ENCODE measurements at places on chromosomes 5 and 9. TPM values are rescaled to one million over a fixed set of nuclear protein-coding genes. Genes with fewer than 3 reads are reported as not detected.

Gene SOX30
- total RNA-seq, result 47.7 TPM

Gene PTGES
- 9.5 TPM for total RNA-seq

Gene TEX48
- total RNA-seq, result 11.5 TPM

Gene ROR2
- total RNA-seq, result 12.3 TPM

- peak; percentile 22 for DNase-seq
Measured at GRCh38 chr5:120464627-120465435, 731 bp downstream of the PRR16 start.

DNA sequence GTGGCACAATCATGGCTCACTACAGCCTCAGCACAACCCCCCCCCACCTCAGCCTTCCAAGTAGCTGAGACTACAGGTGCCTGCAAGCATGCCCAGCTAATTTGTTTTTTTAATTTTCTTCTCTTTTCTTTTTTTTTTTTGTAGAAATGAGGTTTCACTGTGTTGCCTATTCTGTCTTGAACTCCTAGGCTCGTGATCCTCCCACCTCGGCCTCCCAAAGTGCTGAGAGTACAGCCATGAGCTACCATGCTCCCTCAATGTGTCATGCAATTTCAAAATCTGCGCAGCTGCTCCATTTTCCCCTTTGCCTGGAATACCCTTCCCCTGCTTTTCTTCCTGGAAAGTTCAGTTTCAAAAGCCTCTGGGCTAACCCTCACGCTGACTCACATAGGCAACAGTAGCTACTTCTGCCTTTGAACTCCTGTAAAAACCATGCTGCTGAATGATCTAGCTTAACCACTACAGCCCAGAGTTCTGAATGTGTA lies 71.0 kb upstream of the IL7R start:
- DNase-seq, result no peak

GRCh38 chr5:94969174-94969573 lies 315.7 kb downstream of the MCTP1 start:
- DNase-seq, result no peak

DNA sequence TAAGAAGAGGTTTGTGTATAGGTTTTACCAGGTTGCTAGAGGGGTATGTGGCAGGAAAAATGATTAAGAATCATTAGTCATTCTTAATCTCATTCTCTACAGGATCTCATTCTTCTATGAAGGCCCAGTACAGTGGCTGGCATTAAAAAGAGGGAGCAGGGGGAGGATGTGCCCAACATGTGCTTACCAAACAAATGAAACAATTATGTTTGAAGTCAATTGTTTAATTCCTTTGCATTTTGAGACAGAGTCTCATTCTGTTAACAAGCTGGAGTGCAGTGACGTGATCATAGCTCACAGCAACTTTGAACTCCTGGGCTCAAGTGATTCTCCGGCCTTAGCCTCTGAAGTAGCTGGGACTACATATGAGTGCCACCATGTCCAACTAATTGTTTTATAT lies 23.0 kb downstream of the FNIP1 start:
- DNase-seq, result peak; percentile 68

DNA sequence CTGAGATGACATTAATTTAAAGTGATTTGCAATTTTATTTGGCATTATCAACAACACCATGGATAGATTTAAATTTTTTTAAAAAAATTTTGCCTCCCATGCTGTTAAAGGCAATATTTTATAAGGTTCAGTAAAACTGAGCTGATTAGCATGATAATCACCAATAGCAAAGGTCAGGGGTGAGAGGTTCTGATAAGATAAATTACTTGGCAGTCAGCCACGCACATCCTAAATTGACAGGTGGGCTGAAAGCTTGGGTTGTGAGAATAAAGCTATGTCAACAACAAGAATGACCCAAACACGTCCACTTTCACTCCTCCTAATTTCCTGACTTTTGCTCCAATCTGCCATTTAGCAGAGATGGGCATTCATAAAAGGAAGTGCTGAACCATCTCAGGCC lies 127.1 kb downstream of the LHFPL2 start:
- DNase-seq, result no peak

- no peak for DNase-seq
Measured at GRCh38 chr9:107269681-107270080, 13.4 kb upstream of the RAD23B start.

GRCh38 chr9:122988920-122989621 lies 44.4 kb upstream of the GPR21 start:
- DNase-seq, result no peak

DNA sequence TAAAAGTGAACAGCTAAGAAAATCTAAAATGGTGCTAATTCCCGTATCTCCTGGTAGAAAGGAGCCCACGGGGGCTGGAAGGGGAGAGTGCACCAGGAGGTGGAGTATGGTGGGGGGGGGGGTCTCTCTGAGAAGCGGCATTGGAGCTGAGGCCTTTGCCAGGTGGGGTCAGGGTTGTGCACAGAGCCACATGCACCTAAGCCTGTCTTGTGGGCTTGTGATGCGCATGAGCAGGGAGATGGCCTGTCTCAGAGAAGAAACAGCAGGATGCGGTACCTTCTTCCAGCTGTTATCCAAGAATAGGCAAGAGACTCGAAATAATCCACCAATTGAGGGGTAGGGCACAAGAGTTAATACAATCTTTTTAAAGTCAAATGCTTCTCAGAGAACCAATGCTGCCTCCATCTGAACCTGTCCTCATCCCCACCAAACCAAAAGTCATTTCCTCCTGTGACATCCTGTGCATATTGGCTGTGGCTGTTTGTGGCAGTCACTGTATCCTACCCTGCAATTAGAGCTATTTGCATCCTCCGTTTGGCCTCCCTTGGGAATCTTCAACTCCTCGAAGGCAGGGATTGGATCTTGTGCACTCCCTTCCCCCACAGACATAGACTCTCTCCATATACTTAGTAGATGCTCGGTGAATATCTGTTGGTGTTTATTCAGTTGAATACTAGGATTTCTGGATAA lies 45.4 kb downstream of the FGF1 start:
- DNase-seq, result no peak
